HCT116 (cell line): ENCODE measurements at places on chromosomes 1 and 21. TPM values are rescaled to one million over a fixed set of nuclear protein-coding genes. Genes with fewer than 3 reads are reported as not detected.

AVPR1B gene
- not detected for total RNA-seq

NDC1 gene
- 54.7 TPM for total RNA-seq

SLC19A2 gene
- 10.1 TPM for total RNA-seq

BNIPL gene
- total RNA-seq = 0.86 TPM

TUFT1 gene
- 12.3 TPM for total RNA-seq

LDLRAD2 gene
- total RNA-seq = not detected

GBP5 gene
- 0.17 TPM for total RNA-seq

UBE2U gene
- total RNA-seq = not detected

TTC39A gene
- total RNA-seq = 15.4 TPM

AIDA gene
- total RNA-seq = 53.2 TPM

ELAPOR1 gene
- 0.57 TPM for total RNA-seq

PTPN7 gene
- total RNA-seq = 0.76 TPM

CD164L2 gene
- total RNA-seq = 11.6 TPM

LCE1E gene
- not detected for total RNA-seq

GORAB gene
- total RNA-seq = 7.5 TPM

ANGPTL3 gene
- 0.07 TPM for total RNA-seq

LRRC52 gene
- not detected for total RNA-seq

IL19 gene
- not detected for total RNA-seq

TRIM17 gene
- not detected for total RNA-seq

UBASH3A gene
- 0.07 TPM for total RNA-seq

EPHB2 gene
- 19.5 TPM for total RNA-seq

MYBPH gene
- total RNA-seq = 0.22 TPM

TSTD1 gene
- total RNA-seq = 116 TPM

CYP4A11 gene
- total RNA-seq = not detected

APCS gene
- total RNA-seq = 0.42 TPM

MAPKAPK2 gene
- 51.1 TPM for total RNA-seq

ATAD3C gene
- total RNA-seq = 0.61 TPM

KIF17 gene
- 2.4 TPM for total RNA-seq

BRINP3 gene
- total RNA-seq = not detected

KCNE1 gene
- not detected for total RNA-seq

FCRLB gene
- 1.0 TPM for total RNA-seq

SNX7 gene
- 18.8 TPM for total RNA-seq

FOXO6 gene
- total RNA-seq = 7.0 TPM
